ENCODE measurements at places on chromosomes 5 and 9.

- DNase-seq: no peak
These were observed 17.7 kb downstream of the STK10 start for GRCh38 chr5:172170251-172170701.

GRCh38 chr5:123037104-123037418 lies 536 bp upstream of the PPIC start:
- no peak for DNase-seq

- no peak for DNase-seq
These were observed 73.7 kb downstream of the GTF3C4 start for GRCh38 chr9:132743931-132744479.

DNA sequence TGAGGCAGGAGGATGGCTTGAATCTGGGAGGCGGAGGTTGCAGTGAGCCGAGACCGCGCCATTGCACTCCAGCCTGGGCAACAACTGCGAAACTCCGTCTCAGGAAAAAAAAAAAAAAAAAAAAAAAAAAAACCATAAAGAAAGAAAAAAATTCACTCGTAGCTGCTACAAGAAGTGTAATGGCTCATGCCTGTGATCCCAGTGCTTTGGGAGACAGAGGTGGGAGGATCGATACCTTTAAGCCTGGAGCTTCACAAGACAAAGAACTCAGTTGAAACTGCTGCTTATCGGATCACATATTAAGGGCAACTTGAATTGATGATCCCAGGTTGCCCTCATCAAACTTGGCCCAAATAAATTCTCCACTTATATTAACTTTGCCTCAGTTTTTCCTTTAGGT lies 1.0 kb upstream of the ZCCHC7 start:
- no peak for DNase-seq

- DNase-seq: no peak
These were observed 21.0 kb upstream of the RHOBTB3 start for GRCh38 chr5:95709967-95710650.

DNA sequence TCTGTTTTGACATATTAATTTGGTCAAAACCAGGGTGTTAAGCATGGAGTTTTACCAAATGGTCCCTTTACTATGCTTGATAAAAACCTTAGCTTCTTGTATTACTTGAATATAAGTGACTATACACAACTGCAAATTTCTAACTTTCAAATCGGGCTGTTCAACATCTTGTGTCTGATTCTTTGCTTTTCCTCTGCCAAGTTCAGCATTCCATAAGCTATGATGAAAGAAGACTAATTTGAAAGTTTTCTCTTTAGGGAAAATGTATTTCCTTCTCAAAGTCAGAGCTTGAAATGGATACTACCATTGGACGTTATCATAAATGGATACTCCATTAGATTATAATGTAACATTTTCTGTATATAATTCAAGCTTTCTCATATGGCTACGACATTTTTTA lies 792.9 kb downstream of the EFNA5 start:
- no peak for DNase-seq

GRCh38 chr9:123217128-123217654 lies 51.2 kb downstream of the STRBP start:
- no peak for DNase-seq

DNA sequence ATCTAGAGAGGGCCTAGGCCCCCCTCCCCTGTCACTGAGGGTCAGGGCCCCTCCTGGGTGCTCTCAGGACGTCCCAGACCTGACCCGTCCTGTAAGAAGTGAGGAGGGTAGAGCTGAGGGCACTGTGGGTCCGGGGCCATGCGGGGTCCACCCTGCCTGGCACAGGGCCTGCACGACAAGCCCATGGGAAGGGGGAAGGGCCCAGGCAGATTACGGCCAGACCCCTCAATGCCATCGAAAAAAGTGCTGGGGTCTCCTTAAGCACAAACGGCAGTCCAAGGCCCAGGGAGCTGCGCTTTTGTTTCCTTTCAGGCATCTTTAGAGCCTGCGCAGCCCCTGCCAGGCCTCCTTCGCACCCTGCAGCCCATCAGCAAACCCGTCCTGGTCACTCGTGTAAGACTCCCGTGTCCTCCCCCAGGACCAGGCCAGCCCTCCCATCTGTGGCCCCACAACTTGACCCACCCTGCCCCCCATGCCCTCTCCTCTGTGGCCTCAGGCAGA lies 4.4 kb upstream of the EXOC3 start:
- DNase-seq: no peak

DNA sequence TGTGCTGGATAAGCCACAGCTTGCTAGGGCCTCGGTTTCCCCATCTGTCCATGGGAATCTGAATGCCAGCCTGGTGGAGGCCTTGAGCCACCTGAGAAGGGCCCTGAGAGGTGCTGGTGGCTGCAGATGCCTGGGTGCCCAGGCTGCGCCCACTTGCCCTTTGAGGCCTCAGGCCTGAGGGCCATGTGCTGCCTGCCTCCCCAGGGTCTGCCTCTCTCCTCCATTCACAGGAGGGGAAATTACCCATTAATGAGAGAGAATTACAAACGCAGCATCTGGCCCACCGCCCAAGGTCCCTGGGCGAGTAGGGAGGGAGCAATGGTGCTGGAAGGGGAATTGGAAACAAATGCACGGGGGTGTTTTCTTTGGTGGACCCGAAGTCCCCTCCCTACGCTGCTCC lies 59.6 kb downstream of the BARX1 start:
- DNase-seq: no peak

GRCh38 chr9:126165755-126166154 lies 160.9 kb upstream of the MVB12B start:
- DNase-seq: no peak

GRCh38 chr9:107856633-107857032 lies 367.1 kb upstream of the KLF4 start:
- no peak for DNase-seq

DNA sequence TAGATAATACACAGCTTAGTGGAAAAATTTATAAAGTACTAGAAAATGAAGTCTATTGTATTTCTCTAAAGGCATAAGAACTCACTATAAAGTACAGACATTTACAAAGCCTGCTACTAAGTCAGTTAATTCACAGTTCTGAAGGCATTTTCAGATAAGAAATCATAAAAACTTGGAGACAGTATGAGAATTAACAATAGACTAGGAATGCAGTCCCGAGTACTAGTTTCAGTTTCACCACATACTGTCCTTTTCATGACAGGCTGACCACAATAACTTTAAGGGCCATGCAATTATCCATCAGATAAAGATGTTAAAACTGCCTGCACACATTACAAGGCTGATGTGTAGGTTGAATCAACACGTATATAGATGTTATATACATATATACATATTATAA lies 362.6 kb upstream of the SMC2 start:
- no peak for DNase-seq

DNA sequence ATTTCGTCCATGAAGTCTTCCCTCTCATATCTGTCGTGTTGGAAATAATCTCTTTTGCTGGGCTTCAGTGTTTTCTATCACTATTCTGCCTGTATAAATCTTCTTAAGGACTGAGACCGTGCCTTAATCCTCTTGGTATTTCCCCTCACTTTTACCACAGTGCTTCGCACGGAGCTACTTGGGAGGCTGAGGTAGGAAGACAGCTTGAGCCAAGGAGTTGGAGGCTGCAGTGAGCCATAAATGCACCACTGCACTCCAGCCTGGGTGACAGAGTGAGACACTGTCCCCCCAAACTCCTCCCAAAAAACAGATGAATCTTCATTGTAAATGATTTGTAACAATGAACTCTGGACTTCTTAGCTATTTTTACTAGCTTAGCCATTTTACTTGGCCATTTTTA lies 57.8 kb downstream of the PHAX start:
- DNase-seq: no peak

DNA sequence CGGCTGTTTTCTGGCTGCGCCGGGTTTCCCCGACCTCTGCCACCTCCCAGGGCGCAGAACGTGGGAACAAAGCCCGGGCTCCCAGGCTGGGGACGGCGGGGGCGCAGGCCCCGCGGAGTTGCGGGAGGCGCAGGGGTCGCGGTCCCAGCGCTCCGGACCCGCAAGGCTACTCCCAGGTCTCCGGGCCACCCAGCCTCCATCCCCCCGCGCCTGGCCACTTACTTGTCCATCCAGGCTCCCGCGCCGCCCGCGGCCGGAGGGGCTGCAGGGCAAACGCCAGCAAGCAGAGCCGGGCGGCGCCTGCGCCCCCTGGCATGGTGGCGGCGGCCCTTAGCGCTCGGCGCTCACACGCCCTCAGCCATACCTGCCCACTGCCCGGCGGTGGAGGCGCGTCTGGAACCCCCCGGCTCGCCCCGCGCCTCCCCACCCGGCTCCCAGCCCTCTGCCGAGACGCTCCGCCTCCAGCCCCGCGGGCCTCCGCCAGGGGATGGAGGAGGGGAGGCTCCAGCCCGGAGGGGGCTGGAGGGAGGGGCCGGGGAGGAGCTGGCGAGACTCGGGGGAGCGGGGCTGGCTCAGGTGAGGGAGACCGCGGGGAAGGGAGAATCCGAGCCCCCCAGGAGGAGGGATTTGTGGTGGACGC lies at the start of gene ADAM19:
TSS of gene ADAM19 (minus strand) at position 395 of the 640 bp plus-strand sequence. CDS start at position 316, 79 bp downstream.
- DNase-seq: no peak

- DNase-seq: no peak
These were observed 5.7 kb upstream of the CTSL start for GRCh38 chr9:87720173-87720572.

Data from NCI-H2107 (cell line).